ENCODE measurements at places on chromosomes 2 and 18.

- DNase-seq: no peak
Measured at GRCh38 chr2:133953524-133953923, 300.3 kb upstream of the MGAT5 start.

- no peak for DNase-seq
Measured at GRCh38 chr2:120832296-120833070, 96.8 kb downstream of the GLI2 start.

DNA sequence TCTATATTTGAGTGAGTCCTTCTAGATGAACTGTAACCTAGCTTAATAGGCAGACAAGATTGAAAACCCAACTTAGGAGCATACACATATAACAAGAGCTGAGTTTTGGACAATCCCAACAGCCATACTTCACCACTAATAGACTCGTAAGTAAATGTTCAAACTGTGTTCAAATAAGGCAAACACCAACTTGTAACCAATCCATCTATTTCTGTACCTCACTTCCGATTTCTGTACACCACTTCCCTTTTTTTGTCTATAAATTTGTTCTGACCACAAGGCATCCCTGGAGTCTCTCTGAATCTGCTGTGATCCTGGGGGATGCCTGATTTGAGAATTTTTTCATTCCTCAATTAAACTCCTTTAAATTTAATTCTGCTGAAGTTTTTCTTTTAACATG lies 1149.1 kb upstream of the NRXN1 start:
- no peak for DNase-seq

DNA sequence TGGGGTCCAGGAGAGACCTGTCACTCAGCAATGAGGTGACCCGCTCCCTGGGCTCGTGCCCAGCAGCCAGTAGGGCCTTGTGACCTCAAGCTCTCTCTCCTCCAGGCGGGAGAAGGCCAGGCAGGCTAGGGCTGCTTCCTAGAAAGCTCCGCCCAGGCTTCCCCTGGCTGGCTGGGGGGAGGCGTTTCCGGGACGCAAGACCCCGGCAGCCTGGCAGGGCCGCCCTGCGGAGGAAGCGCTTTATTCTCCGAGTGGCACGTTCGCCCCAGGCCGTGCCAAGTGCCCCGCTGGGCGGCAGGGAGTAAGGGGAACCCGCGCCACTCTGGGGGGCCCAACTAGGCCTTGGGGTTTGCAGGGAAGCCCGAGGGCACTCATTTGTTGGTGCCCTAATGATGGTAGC lies 21.2 kb upstream of the EPAS1 start:
- DNase-seq: no peak

GRCh38 chr2:128790541-128791001 lies 471.9 kb upstream of the HS6ST1 start:
- no peak for DNase-seq

DNA sequence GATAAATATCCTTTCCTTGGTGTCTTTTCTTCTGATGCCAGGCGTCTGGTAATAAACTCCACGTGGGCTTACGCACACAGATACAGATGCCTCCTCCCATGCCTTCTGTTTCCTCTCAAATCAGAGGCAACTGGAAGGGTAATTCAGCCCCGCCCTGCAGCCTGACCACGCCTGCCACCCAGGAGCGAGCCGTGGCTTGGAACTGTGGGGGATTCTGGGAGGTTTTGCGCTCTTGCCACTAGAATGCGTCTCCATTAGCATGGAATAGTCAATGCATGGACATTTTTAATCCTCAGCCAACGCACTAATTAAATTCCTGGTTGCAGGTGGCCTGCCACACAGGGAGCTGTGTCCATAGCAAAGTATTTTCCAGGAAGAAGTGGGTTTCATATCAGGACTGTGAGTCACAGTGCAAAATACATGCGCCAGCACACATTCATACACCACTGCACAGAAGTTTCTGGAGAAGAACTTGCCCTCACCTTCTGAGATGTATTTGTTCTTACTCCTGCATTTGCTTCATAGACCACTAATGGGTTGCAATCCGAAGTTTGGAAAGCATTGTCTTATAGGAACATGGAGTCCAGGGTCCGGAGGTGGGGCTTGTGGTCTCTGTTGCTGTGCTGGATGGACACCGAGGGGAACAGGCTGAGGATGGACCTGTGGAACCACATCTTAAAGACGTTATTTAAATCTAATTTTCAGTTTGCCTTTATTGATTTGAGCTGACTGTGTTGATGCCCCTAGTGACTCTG lies 151.4 kb downstream of the LDLRAD4 start:
- no peak for DNase-seq

DNA sequence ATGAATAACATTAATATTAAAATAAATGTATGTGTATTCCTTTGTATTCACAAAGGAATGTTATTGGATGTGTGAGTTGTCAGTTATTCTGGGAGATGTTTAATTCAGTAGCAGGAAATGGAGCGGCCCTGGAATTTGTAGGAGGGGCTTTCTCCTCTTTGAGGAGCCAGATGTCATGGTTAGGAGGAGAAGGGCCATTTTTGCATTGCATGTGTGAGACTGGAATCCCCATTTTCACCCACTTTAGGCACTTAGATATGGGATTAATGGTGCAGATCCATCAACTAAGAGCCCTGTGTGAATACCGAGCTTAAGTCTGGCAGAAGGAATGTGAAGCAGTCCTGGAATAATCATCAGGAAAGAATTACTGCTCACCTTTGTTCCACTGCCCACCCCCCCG lies 439.2 kb downstream of the PARD3B start:
- DNase-seq: no peak
